Foreskin keratinocyte (primary cell): ENCODE measurements at places on chromosomes 5 and 9.

DNA sequence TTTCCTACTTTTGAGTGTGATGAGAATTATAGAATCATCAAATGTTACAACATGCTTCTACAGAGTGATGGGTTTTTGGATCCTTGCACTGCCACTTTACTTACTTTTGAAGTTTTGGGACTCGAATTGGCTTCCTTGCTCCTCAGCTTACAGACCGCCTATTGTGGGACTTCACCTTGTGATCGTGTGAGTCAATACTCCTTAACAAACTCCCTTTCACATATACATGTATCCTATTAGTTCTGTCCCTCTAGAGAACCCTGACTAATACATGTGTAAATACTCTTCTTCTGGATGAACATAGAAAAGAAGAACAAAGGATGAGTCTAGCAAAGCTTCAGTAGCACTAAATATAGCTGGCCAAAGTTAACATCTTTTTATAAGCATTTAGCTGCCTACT lies 98.7 kb upstream of the PDE4D start:
- no peak for DNase-seq

DNA sequence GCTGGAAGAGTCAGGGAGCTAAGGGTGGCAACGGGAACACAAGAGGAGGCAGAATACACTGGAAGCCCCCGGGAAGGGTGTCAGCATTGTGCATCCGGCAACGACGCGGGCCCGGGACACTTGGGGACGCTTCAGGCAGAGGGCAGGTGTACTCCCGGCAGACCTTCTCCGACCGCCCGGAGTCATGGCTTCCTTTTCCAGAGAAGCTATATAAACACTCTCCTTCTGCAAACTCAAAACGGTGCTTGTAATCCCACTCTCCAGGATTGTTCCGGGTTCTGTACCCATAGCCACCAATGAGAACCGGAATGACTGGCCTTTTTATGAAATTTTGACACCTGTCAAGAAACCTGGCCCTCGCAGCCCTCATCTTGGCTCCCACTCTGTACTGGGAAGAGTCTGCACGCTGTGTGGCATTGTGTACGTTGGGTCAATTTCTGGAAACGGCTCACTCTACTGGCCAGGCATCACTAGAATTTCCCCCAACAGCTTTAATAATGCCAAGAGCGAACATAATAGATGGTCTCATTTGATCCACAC lies 462 bp upstream of the MCC start:
- no peak for DNase-seq

GRCh38 chr5:108278285-108279240 lies 103.3 kb downstream of the FBXL17 start:
- DNase-seq: no peak

GRCh38 chr9:86141843-86142242 lies 42.5 kb upstream of the GOLM1 start:
- DNase-seq: no peak

DNA sequence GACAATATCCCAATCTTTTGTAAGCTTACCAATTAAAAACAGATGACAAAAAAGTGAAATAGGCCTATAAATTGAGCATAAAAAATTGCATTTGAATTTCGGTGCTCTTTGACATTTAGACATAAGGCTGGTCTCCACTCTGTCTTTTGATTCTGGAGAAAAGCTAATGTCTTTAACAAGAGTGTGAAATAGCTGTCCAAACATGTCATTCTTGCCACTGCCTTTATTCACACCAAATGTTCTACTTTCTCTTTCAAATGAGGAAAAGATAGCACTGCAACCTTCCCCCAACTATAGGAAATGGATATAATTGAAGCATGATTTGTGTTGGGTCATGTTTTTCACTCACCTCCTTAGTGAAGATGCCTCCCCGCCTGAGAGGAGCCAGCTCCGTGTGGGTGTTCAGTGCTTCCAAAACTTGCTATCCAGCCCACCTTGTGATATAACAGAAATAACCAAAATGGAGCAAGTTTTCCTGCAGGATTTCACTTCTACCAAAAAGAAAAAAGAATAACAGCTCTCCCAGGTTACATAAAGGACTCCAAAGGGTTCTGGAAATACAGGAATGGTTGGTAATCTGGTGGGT lies 55.2 kb upstream of the STK32A start:
- no peak for DNase-seq

DNA sequence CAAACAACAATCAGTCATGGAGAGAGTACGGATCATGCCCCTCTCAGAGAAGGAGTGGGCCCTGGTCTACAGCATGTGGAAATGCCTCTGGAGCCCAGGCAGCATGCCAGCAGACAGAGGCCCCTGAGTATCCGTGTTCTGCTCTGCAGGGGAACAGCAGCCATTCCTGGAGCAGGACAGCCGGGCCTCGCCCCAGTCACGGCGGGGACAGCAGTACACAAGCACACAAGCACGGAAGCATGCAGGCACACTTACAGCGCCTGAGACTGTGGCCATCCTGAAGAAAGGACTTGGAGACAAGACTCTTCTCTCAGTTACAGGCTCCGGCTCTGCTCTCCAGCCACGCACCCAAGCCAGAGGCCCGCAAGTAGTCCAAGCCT lies 102.6 kb upstream of the ALDH1B1 start:
- DNase-seq: no peak
